LHCN-M2 (cell line): ENCODE measurements at places on chromosomes 12 and 14. TPM values are rescaled to one million over a fixed set of nuclear protein-coding genes. Genes with fewer than 3 reads are reported as not detected.

The LRTM2 gene
- total RNA-seq = not detected in 2 replicates

The PNMA1 gene
- total RNA-seq = 19.2 and 22.0 TPM in 2 replicates

The OR4E2 gene
- not detected in 2 replicates for total RNA-seq

The HDAC7 gene
- total RNA-seq = 26.3 and 27.1 TPM in 2 replicates

The CARMIL3 gene
- under 0.01 TPM in 1 of 2 replicates, not detected in the other for total RNA-seq

The PCED1B gene
- 0.64 and 0.80 TPM in 2 replicates for total RNA-seq

The SMIM41 gene
- not detected in 2 replicates for total RNA-seq

The CDKN3 gene
- total RNA-seq = 123 and 178 TPM in 2 replicates

The PLXNC1 gene
- total RNA-seq = 0.34 and 0.58 TPM in 2 replicates

The SPTB gene
- not detected in 2 replicates for total RNA-seq

The FOXN4 gene
- total RNA-seq = not detected in 2 replicates

The SIX6 gene
- total RNA-seq = not detected in 2 replicates

The NTS gene
- not detected in 2 replicates for total RNA-seq

The WSCD2 gene
- not detected in 2 replicates for total RNA-seq

The C14orf39 gene
- 1.2 and 1.4 TPM in 2 replicates for total RNA-seq

The RFX4 gene
- not detected in 2 replicates for total RNA-seq

The ADGRD1 gene
- total RNA-seq = not detected in 2 replicates

The ABCB9 gene
- total RNA-seq = 4.6 and 7.8 TPM in 2 replicates

The ALDH2 gene
- 4.5 and 5.8 TPM in 2 replicates for total RNA-seq

The SMOC1 gene
- 0.06 and 0.32 TPM in 2 replicates for total RNA-seq

The MSRB3 gene
- total RNA-seq = 36.0 and 40.8 TPM in 2 replicates

The BAZ1A gene
- total RNA-seq = 39.4 and 49.1 TPM in 2 replicates

The VDR gene
- 5.8 and 5.9 TPM in 2 replicates for total RNA-seq

The KRT82 gene
- total RNA-seq = not detected in 2 replicates

The OTOGL gene
- total RNA-seq = 0.19 and 0.34 TPM in 2 replicates

The RNF212B gene
- total RNA-seq = not detected in 2 replicates

The SPRYD3 gene
- 20.0 and 21.9 TPM in 2 replicates for total RNA-seq

The ANKRD33 gene
- not detected in 2 replicates for total RNA-seq

The GYS2 gene
- 0.06 TPM in 1 of 2 replicates, not detected in the other for total RNA-seq

The ZNF839 gene
- 9.0 and 10.3 TPM in 2 replicates for total RNA-seq

The MUCL1 gene
- total RNA-seq = not detected in 2 replicates

The JDP2 gene
- total RNA-seq = 28.5 and 31.5 TPM in 2 replicates

The TMBIM6 gene
- 413 and 429 TPM in 2 replicates for total RNA-seq

The KLRC4 gene
- total RNA-seq = not detected in 2 replicates

The CCDC175 gene
- not detected in 2 replicates for total RNA-seq

The AVPR1A gene
- not detected in 2 replicates for total RNA-seq

The KLHDC1 gene
- total RNA-seq = 1.9 and 2.1 TPM in 2 replicates

The ENDOU gene
- 0.51 and 0.63 TPM in 2 replicates for total RNA-seq

The SP1 gene
- 26.5 and 37.1 TPM in 2 replicates for total RNA-seq

The HSPB8 gene
- 10.9 and 11.4 TPM in 2 replicates for total RNA-seq

The P2RX2 gene
- total RNA-seq = not detected in 2 replicates

The ZNF10 gene
- 7.2 and 8.1 TPM in 2 replicates for total RNA-seq

The HRK gene
- total RNA-seq = not detected in 2 replicates

The SIX4 gene
- total RNA-seq = 21.7 and 29.2 TPM in 2 replicates

The SNRNP35 gene
- total RNA-seq = 10.9 and 16.0 TPM in 2 replicates

The COX8C gene
- not detected in 2 replicates for total RNA-seq

The FKBP11 gene
- total RNA-seq = 12.6 and 17.3 TPM in 2 replicates

The DCN gene
- total RNA-seq = 447 and 478 TPM in 2 replicates

The PTPRQ gene
- total RNA-seq = 10.0 and 16.6 TPM in 2 replicates

The CLEC14A gene
- not detected in 2 replicates for total RNA-seq

The KCNJ8 gene
- total RNA-seq = 0.11 and 0.13 TPM in 2 replicates

The CATSPERB gene
- not detected in 2 replicates for total RNA-seq

The PLA2G1B gene
- total RNA-seq = not detected in 2 replicates

The FAM90A1 gene
- total RNA-seq = not detected in 2 replicates

The FAM181A gene
- not detected in 2 replicates for total RNA-seq

The MYF6 gene
- total RNA-seq = 29.3 and 29.4 TPM in 2 replicates

The RFLNA gene
- 35.4 and 43.6 TPM in 2 replicates for total RNA-seq

The PROX2 gene
- total RNA-seq = not detected in 2 replicates

The GCH1 gene
- 0.51 and 0.80 TPM in 2 replicates for total RNA-seq
